Calu3 (cell line): ENCODE measurements at places on chromosomes 2 and 18.

- DNase-seq, result no peak
Measured at GRCh38 chr2:29236074-29236473, 120.9 kb downstream of the CLIP4 start.

- DNase-seq, result no peak
Measured at GRCh38 chr2:86068136-86068588, 37.5 kb downstream of the POLR1A start.

GRCh38 chr18:13375302-13376255 lies 157.0 kb downstream of the LDLRAD4 start:
- DNase-seq, result peak; percentile 58

DNA sequence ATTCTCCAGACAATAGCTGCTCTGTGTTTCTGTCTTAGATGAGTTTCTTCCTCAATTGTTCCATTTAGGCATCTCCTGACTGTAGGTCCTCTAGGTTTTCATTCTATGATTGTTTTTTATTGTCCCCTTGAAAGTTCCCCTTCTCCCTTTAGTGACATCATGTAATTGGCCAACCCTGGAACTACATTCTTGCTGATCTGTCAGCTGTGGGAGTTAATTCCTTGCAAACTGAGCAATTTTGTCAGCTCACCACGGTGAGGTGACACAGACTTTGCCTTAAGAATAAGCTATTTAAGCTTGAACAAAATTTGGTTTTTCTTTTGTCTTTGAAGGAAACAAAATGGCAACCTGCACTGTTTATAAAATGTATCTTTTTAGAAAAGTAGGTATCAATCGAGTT lies 95.9 kb downstream of the TXNL1 start:
- DNase-seq, result no peak

DNA sequence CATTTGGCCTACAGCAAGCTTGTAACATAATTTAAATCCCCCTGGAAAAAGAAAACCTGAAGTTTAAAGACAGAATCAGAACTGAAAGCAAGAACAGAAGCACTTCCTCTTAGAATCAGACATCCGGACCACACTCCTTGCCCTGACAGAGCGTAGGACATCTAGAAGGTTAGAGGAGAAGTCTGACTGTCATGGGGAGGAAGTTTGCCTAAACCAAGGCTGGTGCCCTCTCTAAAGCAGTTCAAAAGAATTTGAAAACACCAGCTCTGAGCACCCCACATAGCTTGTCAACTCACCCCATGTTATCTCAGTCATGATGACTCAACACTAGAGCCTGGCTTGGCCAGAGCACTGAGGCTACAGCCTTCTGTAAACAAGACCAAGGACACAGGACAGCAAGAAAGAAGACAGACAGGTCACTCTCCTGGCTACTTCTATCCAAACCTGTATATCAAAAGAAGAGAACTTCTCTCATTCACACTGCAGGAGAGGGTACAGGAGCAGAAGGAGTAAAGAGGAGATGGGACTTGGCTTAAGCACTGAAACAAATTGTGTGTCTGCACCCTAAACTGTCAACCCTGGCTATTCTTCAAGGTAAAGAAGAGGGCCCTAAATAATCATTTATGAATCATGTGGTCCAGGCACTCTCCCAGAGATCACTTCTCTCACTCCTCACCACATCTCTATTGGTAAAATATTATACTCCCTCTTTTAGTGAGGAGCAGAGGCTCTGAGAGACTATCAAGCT lies 198.6 kb downstream of the MEMO1 start:
- no peak for DNase-seq

- DNase-seq, result peak; percentile 54
Measured at GRCh38 chr2:84939426-84940087, 31.4 kb upstream of the KCMF1 start.

- DNase-seq, result no peak
Measured at GRCh38 chr2:12152888-12153287, 406.5 kb downstream of the LPIN1 start.

GRCh38 chr2:159004849-159005248 lies 36.4 kb downstream of the TANC1 start:
- no peak for DNase-seq

DNA sequence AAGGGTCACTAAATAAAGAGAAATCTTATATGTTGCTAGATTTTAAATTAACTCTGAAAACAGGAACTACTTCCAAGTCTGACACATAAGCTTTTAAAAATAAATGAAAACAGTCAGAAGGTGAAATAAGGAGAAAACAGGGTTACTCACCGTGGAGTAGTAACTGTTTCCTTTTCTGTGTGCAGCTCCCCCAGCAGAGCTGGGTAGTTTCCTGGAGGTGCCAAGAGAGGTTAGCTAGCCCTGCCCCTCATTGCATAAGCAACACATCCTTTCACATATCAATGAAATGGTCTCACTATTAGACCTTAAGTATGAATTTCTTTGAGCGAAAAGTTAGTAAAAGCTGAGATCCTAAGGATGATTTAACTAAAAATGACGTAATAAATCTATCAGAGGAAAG lies 54.0 kb upstream of the GPR75 start:
- DNase-seq, result peak; percentile 27

- DNase-seq, result peak; percentile 20
Measured at GRCh38 chr2:157572725-157573124, 55.9 kb downstream of the ACVR1C start.

DNA sequence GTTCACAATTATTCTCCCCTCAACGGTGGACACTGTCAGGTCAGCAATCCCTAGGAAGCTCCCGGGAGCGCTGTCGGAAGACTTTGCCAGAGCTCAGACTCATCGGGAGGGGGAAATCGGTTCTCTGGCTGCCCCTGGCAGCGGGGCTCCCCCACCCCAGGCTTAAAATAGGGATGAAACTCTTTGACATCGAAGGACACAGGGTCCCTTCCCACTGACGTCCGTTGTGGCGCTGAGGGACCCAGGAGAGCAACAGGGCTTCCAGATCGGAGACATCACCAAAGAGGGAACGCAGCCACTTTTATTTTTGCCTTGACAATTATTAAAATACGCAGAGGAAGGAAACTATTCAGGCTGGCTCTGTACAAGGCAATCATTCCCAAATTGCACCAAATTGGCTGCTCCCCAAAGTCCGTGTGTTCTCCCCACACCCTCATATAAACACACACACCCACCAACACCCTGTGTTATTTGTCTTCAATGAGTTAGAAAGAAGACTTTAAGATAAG lies 249.0 kb downstream of the CDH20 start:
- DNase-seq, result no peak

DNA sequence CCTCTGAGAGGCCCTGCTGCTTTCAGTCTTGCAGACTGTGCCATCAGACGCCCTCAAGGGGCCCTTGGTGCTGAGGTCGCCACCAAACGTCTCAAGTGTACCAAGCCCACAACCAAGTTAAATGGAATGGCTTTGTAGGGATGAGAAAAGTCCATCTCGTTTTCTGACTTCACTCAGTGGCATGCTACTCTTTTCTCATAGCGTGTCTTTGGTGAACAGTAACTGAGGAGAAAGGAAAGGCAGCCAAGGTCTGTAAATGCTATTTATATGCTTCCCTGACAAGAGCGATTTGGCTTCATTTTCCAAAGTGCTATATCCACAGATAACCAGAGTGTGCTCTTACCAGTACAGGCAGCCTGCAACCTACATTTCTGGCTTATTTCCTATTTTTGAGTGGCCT lies 123.0 kb downstream of the MTX2 start:
- DNase-seq, result no peak

DNA sequence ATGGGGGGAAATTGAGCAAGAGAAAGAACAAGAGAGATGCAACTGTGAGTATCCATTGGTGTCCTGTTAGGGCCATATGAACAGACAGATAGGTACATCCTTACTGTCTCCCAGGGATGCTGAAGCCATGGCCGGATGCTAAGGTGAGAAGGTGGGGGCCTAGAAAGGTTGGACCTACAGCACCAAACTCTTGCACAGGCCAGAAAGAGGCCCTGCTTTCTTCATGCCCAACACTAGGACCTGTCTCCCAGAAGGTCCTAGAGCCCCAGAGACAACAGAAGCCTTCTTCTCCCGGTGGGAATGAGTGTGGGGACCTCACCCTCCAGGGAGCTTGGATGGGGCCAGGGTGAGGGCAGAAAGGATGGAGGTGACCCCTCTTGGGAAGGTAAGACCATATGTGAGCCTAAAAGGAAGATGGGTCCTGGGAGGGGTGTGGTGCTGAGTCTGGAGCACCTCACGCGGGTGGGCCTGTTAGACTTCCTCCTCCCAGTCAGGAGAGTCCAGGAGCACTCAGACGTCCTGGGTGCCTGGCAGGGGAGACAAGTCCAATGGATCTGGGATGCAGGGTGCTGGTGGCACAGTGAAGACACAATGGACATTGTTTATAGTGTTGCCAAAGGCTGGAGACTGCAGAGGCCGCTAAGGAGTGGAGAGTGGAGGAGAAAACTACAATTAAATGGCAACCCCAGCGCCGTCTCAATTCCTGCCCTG lies 265.3 kb downstream of the CYP26B1 start:
- DNase-seq, result no peak

DNA sequence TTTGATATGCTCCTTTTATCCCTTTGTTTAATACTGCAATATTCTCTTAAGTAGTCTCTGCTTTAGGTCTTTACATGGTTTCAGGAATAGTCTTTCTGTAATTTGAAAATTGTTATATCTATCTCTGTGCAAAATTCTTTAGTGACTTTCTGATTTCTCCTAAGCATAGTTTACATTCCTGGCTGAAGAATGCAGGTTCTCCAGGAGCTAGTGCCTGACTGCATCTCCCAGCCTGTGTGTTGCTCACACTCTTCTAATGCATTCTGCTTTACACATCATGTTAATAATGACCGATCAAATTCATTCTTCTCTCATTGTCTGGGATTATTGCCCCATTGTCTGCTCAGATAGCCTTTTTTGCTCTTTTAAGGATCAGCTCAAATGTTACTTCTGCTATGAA lies 1349.2 kb downstream of the DSC3 start:
- no peak for DNase-seq

DNA sequence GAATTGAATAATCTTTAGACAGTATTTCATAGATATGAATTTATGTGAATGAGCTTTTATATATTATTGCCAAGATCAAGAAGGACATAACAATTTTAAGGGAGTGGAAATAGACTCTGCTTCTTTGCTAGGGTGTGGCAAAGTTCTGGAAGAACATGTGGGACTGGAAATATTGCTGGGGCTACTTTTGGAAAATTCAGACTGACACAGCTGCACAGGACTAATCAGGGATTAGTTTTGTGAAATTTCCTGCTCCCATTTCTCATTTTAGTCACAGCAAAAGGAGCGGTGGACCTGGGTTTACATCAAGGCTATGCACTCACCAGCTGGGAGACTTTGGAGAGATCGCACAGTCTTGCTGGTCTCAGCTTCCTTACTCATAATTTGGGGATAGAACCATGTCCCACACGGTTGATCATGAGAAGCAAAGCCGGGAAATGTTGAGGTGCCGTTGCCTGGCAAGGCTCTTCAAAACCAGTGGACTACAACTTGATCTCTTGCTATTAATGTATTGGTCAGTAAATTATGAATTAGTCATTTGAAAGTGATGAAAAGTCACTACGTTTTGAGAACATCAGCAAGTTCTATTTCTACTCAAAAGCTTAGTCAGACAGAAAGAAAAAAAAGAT lies 42.4 kb downstream of the IL1RL2 start:
- DNase-seq, result no peak

- DNase-seq, result no peak
Measured at GRCh38 chr2:109531896-109532727, 81.7 kb downstream of the SEPTIN10 start.

GRCh38 chr2:114550895-114551793 lies 108.7 kb downstream of the DPP10 start:
- peak; percentile 71 for DNase-seq

- no peak for DNase-seq
Measured at GRCh38 chr2:48328159-48328809, 201.7 kb upstream of the STON1 start.

DNA sequence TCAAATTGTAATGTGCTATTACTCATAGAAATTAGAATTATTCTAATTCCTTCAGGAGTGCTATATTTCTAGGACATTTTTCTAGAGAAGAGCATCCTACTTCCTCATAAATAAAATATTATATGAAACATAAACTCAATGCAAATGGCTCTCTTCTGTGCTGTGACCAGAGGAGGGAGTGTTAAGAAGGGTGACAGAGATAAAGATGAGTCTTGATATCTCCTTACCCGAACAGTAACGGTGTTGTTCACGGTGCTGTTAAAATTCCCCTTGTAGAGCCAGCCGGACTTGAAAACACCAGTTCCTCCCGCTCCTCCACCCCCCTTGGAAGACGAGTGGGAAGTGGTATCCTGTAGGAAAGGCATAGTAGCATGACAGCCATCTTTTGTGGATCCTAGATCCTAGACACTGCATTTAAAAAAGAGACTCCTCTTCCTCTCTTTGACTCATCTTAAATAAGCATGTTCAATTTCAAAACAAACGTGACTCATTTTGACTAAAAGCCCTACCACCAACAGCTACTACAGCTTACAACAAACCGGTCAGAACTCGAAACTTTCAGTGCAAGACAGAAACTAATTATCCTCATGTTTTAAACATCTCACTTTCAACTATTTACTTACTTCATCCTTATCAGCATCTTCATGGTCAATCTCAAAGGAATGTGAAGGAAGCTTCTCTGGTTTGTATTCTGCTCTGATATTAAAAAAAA lies 156.3 kb downstream of the DOCK10 start:
- no peak for DNase-seq

GRCh38 chr2:204027091-204027490 lies 90.5 kb downstream of the ICOS start:
- DNase-seq, result no peak

DNA sequence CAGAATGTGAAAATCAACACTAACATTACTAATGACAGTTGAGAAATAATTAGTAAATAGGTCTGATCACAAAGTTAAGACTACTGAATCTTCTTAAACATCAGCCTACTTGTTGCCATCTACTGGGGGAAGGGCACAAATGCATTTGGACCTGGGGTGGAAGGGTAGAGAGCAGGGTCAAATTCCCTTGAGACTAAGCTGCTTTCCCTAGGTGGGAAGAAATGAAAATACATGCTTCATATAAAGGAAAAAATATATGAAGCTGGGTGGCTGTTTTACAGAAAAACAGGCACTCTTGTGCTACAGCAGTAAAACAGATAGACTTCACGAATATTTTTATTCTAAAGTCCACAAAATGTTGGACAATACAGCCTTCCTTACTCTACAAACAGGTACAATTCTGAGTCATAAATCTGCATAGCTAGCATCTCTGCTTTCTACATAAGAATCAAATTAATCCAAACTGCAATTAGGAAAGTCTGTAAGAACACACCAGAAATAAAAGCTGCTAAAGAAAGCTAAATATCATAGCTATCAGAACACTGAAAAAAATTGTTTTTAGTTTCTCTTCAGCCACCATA lies 10.9 kb downstream of the TRIP12 start:
- no peak for DNase-seq

DNA sequence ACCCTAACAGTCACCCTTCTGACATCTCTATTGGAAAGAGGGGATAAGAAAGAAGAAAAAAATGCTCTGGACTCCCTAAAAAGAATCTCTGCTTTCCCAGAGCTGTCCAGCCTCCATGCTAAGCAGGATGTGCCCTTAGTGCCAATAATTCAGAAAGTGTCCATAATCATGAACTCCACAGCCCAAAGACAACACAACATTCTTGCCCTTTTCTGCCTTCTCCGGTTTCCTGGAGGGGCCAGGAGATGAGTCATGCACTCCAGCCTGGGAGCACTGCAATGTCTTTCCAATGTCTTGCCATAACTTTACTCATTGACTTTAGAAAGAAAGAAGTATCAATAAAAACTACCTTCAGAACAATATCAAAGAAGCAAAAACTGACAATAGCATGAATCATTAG lies 44.0 kb downstream of the KLF7 start:
- peak; percentile 35 for DNase-seq

GRCh38 chr18:28995319-28995718 lies 818.4 kb upstream of the CDH2 start:
- DNase-seq, result peak; percentile 3
